Memory B cell (primary cell): ENCODE measurements at places on chromosomes 12 and 14.

DNA sequence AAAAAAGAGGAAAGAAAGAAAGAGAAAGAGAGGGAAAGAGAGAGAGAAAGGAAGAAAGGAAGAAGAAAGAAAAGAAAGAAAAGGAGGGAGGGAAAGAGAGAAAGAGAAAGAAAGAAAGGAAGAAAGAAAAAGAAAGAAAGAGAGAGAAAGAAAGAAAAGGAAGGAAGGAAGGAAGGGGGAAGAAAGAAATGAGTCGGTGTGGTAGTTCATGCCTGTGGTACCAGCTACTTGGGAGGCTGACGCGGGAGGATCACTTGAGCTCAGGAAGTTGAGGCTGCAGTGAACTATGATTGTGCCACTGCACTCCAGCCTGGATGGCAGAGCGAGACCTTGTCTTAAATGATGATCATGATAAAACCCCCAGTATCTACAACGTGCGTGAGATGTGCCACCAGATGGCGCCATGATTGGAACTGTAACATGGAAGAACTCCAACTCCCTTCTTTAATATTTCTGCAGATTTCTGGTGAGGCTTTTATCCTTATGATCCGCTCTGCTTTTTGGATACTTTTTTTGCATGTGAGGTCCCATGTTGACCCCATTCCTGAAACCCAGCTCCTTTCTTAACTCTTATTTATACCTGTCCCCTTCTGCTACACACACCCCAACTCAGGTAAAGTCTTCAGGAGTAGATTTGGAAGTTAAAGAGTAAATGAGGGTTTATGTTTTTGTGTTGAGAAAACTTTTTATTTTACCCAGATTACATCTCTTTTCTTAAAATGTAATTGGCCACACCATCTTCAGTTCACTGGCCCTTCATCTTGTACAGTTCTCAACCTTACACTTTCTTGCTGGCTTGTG, 25.6 kb downstream of the RNASE10 start:
- peak; percentile 48 for DNase-seq

DNA sequence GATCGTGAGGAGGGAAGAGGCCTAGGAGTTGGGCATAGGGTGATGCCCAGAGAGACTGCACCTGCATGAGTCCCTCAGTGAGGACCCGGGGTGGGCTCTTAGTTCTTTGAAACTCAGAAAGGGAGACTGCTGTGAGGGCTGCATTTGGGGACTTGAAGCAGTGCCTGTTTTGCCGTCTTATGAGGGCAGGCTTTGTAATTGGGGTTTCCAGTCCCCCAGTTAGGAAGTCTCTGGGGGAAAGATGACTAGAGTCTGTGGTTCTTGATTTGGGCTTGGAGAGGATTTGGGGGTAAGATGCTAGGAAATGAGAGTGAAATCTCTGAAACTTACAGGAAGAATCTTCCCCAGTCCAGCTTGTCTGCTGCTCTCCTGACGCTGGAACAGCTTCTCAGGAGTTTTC, 99.6 kb downstream of the ARF6 start:
- no peak for DNase-seq

- DNase-seq = no peak
Measured at GRCh38 chr14:99774556-99775307, 18.5 kb upstream of the EML1 start.

GRCh38 chr12:109588461-109589239, 15.1 kb downstream of the MVK start:
- DNase-seq = no peak

- DNase-seq = no peak
Measured at GRCh38 chr12:76247026-76247646, 101.1 kb downstream of the BBS10 start.

- no peak for DNase-seq
Measured at GRCh38 chr14:28966416-28967233, 200.0 kb downstream of the FOXG1 start.

- no peak for DNase-seq
Measured at GRCh38 chr12:104276273-104277131, 27.0 kb upstream of the EID3 start.

- no peak for DNase-seq
Measured at GRCh38 chr14:32078023-32078857, 1.1 kb downstream of the ARHGAP5 start.

DNA sequence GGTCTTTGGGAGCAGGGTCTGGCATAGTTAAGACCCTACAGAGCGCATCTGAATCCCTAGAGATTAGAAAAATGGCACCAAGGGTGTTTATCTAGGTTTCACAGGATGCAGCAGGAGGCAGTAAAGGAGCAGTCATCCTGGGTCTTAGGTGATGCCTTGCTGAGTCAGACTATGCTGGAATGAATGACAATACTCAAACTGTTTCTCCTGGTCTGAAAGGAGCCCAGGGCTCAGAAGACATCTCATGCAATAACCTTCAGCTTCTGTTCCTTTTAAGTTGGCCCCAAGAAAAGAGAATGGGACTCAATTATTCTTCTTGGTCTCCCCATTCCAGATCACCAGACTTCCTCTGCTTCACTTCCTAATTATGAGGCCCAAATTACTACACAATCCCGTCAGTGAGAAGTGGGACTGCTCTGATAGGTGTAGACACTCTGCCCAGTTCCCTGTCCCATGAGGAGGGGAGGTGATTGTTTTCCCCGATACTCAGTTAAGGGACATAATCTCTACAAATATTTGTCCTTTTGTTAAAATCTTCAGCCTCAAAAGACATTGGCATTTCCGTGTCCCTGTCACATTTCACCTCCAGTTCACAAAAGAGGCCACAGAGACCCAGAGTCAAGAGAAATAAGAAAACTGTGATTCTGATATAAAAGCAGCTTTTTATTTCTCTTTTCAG, 14.8 kb upstream of the APOF start:
- no peak for DNase-seq

DNA sequence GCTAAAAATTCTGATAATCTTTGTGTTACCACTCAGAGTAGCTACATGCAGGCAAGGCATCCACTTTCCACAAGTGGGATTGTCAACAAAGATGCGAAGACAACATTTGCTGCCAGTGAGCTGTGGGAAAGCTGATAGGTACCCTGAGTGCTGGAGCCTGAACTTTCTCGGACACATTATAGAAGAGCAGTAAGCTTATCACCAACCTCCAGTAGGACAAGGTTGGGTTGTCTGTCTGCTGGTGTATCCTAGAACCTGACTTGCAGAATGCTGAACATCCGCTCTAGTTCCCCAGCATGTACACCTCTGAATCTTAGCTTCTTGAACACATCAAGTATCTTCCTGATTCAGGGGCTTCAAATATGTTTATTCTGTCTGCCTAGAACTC, 103.8 kb upstream of the PPM1H start:
- DNase-seq = no peak

GRCh38 chr12:464484-465267, 4.9 kb downstream of the B4GALNT3 start:
- no peak for DNase-seq

DNA sequence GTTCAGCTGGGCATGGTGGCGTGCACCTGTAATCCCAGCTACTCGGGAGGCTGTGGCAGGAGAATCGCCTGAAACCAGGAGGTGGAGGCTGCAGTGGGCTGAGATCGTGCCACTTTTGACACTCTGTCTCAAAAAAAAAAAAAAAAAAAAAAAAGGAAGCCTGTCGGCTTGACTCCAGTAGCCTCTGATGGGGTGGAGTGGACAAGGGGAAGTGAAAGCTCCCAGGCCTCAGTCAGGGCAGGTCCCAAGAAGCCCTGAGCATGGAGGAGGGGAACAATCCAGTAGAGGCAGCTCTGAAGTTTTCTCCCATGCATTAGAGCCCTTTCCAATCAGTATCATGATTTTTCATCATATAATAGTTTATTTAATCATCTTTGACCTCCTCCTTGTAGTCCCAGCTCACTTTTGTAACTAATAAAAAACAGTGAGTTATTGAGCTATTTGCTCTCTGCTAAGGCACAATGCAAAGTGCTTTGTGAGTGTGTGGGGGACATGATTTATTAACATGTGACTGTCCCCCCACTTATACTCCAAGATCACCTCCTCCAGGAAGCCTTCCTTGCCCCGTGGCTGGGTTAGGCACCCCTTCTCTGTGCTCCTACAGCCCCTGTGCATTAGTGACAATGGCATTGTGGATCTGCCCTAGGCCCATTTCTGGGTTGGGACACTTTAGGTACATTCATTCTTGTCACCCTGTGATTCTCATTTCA, 4.7 kb upstream of the SSH1 start:
- DNase-seq = no peak

DNA sequence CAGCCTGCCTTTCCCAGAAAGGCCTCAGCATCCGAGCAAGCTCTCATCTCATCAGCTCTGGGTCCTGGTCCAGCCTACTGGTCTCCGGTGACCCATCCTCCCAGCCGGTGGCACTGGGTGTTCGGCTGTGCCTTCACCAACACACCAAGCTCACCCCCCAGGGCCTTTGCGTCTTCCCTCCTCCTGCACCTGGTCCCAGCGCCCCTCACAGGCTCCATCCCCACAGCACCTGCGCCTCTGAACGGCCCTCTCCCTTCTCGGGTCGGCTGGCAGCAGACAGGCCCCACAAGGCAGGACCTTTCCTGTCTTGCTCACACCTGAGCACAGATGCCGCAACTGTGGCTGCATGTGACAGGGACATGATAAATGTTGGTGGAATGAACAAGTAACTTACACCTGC, 13.1 kb downstream of the P2RX2 start:
- no peak for DNase-seq

GRCh38 chr14:69149461-69150244, 3.3 kb downstream of the DCAF5 start:
- no peak for DNase-seq

GRCh38 chr12:108133482-108133881, 4.4 kb downstream of the WSCD2 start:
- no peak for DNase-seq

GRCh38 chr14:25680934-25681333, 631.0 kb upstream of the STXBP6 start:
- no peak for DNase-seq

DNA sequence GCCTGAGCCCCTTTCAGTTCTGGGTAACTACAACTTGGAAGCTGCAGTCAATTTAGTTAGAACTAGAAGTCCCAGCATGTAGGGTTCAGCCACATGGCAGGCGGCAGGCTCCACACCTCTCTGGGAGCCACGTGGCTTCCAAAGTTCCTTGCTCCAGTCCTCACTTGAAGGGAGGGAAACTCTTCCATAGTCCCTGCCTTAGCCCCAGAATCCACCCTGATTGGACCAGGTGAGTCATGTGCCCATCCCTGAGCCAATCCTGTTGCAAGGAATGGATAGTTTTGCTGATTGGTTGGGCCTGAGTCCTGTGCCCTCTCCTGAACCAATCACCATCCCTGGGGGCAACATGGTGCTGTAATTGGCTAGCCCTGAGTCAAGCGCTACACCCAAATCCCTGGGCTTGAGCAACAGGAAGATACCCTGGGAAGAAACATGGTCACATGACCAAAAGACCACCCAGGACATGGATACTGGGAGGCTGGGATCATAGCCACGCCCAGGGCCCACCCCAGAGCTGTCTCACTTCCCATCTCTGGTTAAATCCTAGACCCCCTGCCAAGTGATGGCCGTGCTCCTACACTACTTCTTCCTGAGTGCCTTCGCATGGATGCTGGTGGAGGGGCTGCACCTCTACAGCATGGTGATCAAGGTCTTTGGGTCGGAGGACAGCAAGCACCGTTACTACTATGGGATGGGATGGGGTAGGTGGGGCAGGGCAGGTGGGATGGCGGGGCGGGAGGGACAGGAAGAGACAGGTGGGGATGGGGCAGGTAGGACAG, 154.7 kb downstream of the ADGRD1 start:
- no peak for DNase-seq

- DNase-seq = no peak
Measured at GRCh38 chr14:94293578-94293924, 483 bp upstream of the SERPINA10 start.

- DNase-seq = no peak
Measured at GRCh38 chr12:91743704-91744321, 401.8 kb downstream of the BTG1 start.

- no peak for DNase-seq
Measured at GRCh38 chr12:19710811-19711793, 271.8 kb downstream of the AEBP2 start.

- DNase-seq = no peak
Measured at GRCh38 chr12:64273527-64274403, 51.7 kb upstream of the KICS2 start.

GRCh38 chr12:31524791-31525495, 66.0 kb downstream of the DENND5B start:
- DNase-seq = no peak

DNA sequence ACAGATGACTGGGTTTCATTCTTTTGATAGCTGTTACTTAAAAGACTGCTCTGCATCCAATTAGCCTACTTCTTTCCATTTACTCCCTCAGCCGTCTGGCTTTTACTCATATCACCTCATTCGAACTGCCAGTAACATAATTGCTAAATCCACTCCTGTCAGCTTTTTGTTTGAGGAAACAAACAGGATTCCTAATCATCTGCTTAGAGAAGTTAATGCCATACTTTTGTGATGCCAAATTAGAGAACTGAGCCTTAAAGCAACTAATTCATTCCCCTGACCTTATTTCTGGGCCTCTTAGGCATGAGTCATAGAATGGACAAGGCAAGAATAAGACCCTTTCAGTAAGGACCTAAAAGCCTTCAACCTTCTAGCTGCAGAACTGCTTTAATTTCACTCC, 2.9 kb downstream of the OXA1L start:
- DNase-seq = no peak

- no peak for DNase-seq
Measured at GRCh38 chr14:77603654-77604255, 12.7 kb downstream of the SPTLC2 start.

DNA sequence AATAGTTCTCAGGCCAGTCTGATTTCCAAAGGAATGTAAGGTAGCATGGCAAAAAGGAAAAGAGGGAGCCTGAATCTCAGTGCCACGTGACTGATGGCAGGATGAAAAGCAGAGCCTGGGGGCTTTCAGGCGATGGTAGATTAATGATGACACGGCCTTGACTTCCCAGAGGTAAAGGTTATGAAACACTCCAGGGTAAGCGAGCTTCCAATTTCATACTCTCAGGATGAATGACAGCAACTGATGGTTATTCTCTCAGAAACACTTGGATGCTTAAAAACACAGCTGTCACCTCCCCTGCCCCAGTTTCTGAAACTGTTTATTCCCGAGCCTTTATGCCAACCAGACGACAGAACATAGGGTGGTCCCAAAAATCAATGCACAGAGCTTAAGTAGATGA, 28.8 kb downstream of the GDF11 start:
- no peak for DNase-seq

- no peak for DNase-seq
Measured at GRCh38 chr14:103997391-103997790, 55.1 kb upstream of the RD3L start.

DNA sequence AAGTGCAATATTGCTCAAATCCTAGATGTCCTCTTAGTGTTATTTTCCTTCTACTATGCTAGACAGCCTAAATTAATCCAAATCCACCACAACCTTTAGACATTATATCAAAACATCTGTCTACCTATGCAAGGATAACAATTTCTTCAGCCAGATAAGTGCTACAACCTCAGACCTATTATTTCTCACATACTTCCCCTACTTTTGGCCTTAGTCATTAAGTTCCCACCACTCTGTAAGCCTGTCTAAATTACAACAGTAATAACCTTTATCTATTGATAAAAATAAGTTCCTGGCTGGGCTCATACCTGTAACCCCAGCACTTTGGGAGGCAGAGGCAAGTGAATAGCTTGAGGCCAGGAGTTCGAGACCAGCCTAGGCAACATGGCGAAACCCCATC, 74.0 kb downstream of the KIF21A start:
- DNase-seq = no peak

GRCh38 chr14:101932673-101933072, 31.7 kb upstream of the DYNC1H1 start:
- DNase-seq = no peak
